D721Med (cell line): ENCODE measurements at places on chromosomes 1 and 21.

GRCh38 chr1:933603-933940 lies 9.8 kb downstream of the SAMD11 start:
- peak; percentile 71 for DNase-seq

DNA sequence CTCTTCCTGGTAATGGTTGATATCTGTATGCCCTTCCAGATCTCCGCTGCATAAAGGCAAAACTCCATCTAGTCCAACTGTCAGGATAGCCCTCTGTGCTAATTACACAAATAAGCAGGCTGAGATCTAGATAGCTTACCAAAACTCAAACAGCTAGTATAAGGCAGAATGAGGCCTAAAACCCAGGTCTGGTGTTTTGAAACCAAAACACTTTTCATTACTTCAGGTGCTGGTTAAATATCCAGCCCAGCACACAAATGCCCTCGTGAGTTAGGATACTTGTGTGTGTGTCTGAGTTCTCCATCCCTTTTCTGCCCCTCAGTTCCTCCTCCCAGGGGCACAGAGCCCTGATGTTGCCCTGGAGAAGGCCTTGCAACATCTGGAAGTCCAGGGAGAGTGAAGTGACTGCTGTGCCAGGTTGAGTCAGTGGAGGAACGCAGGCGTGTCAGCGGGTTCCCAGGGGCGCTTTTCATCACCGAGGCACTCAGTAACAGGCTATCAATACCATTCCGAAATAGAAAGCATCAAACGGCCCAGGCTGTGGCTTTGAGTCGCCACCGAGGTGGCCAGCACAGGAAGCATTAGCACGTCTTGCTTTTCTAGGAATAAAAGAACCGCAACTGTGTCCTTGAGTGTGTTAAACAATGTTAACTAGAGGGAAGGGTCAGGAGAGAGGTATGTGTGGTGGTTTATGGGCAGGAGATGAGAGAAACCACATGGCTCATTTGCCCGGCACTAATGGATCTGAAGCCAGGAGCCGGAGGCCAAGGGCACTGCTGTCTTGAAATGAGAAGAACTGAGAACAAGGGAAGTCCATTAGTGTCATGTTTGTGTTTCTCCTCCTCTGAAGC lies 90.7 kb upstream of the WLS start:
- DNase-seq = no peak

- DNase-seq = no peak
Measured at GRCh38 chr1:99348397-99349132, 84.3 kb downstream of the PLPPR4 start.

GRCh38 chr1:18505666-18506065 lies 24.9 kb downstream of the KLHDC7A start:
- DNase-seq = no peak

DNA sequence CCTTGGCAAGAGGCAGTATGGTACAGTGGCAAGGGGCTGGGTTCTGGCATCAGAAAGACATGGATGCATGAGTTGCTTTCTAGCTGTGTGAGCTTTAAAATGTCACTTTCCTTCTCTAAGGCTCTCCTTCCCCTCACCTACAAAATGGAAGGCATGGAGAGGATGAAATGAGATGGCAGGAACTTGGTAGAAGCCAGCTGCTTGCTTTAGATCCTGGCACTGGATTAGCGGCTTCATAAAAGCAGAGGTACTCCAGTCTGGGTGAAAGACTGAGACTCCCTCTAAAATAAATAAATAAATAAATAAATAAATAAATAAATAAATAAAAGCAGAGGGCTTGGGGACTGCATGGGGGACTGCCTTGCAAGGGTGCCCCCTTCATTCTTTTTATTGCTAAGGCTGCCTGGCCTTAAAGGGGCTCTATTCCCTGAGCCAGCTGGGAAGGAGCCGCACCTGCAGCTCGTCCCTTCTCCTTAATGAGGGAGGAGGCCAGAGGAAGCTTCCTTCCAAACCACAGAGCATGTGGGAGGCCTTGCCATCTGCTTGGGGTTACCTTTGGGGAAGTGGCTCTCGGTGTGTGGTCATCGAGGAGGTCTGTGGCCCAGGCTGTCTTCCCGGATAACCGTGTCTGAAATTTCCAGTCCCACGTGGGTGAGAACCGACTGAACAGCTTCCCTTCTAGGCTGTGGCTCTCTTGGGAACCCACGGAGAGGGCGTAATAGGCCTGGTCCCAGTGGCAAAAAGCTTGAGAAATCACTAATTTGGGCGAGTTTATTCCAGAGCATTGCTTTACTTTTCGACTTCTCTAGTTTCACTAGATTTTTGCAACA lies 2.0 kb upstream of the ATP13A2 start:
- DNase-seq = no peak

- DNase-seq = no peak
Measured at GRCh38 chr21:16460936-16461335, 731.2 kb downstream of the USP25 start.

GRCh38 chr1:153532769-153533599 lies 2.8 kb downstream of the S100A6 start:
- DNase-seq = peak; percentile 93

DNA sequence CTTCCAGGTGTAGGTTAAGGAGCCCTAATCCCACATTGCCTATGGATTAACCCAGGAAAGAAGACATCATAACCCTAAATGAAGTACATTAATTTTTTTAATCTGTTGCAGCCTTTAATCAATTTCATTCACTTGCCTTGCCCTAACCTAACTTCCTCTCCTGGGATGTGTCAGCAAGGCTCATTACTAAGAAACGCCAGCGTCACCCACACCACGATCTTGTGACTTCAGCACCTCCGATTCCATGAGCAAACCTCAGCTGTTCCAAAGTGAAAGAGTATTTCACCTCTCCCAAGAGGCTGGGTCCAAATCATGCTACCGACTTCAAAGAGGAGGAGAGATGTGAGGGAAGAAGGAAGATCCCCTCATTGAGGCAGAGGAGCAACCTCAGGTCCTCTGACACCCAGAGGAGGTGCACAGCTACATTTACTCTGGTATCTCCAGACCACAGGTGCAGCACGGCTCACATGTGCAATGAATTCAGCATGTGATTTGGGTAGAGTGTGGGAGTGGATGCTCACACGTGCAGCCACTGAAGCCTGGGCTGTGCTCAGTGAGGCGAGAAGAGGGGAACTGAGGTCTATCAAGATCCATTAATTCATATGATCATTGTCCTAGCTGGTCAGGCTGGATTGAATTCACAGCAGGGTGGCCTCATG lies 134.1 kb downstream of the SLC30A10 start:
- DNase-seq = no peak

DNA sequence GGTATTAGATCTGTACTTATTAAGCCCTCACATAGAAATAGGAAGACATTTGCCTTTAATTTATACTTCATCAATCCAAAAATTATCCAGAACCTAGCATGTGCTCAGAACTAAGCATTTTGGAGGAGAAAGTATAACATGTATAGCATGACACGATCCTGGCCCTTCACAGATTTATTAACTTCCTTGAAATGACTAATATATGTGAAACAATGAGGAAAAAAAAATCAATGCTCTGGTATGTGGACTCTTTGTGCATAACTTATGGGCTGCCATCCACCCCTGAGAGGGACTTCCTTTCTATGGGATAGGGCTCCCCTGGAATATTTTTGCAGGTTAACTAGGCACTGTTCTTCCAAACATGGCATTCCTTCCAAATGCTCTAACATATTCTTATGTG lies 36.6 kb downstream of the CCDC185 start:
- no peak for DNase-seq

DNA sequence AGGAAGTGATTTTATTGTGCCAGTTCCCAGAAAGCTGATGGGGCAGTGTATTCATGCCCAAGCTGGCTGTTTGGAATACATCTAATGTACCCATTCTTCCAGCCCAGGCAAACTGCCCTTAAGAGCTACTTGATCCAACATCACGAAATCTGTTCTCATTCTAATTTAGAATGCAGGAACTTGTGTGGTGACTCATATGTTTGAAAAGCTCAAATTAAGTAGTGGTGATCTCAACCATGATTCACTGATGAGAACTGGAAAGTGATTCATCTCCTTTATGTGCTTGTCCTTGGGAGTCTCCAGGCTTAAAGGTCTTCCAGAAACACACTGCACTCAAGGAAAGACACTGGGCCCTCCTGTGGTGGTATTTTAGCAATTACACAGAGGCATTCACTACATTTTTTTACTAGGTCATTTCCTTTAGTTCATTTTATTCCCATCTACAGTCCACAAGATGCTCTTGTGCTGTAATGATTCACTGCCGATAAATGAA lies 65.4 kb downstream of the RPE65 start:
- no peak for DNase-seq

DNA sequence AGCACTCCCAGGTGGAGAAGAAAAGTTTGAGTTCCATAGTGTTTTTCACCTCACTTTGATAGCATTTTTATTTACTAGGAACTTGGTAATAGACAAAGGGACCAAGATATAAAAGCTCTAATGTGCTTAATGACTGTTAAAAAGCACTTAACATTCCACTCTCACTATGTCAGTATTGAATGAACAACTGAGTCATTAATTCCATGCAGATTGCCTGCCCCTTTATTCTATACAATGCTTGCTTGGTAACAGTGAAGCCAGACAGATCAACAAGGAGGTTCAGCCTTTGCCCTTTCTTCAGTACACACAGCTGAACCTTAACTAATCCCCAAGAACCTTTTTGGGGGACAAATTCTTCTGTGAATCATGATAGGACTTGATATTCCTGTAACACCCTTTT lies 425.5 kb downstream of the NUF2 start:
- no peak for DNase-seq

GRCh38 chr1:63790989-63791388 lies 17.2 kb downstream of the ROR1 start:
- no peak for DNase-seq

DNA sequence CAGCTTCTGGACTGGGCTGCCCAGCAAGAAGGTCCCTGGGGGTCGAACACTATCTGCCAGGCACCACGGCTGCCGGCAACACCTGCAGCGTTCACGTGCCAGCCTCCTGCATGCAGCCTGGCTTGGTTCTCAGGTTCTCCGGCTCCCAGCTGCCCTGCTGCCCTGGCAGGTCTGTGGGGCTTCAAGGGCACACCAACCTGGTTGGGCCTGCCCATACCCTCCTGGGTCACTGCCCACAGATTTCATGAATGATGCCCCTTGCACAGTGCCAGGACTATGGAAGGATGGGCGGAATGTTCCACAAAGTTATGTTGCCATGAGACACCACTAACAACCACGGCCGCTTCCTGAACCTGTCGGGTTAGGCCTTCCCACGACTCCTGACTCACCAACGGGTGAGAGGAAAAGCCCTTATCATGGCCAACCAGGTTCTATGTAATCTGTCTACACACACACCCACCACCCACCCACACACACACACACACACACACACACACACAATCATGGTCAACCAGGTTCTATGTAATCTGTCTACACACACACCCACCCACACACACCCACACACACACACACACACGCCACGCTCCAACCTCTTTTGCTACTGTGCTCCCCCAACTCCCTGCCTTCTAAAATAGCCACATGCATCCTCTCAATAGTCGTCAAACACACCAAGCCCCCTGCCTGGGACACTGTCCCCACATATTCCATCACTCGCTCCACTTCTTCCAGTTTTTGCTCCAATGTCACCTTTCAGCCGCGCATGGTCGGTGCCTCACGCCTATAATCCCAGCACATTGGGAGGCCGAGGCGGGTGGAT lies 32.2 kb downstream of the HSPG2 start:
- no peak for DNase-seq

DNA sequence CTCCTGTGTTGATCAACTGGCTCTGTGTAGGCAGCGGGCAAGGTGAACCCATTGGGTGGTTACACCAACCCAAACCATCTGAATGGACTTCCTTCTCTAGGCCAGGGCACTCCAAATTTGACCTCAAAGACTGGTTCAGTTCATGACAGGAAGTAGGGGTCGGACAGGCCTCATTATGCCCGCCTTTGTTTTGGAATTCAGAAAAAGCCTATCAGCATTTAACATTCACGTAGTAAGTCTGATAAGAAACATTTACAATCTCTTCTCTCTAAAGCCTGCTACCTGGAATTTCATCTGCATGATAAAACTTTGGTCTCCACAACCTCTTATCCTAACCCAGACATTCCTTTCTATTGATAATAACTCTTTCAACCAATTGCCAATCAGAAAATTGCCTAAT lies 97.1 kb upstream of the ETV3 start:
- DNase-seq = no peak

- DNase-seq = no peak
Measured at GRCh38 chr21:38911484-38912101, 105.9 kb downstream of the ETS2 start.

- DNase-seq = no peak
Measured at GRCh38 chr1:193181985-193182384, 4.4 kb downstream of the B3GALT2 start.

- DNase-seq = no peak
Measured at GRCh38 chr1:39293375-39294070, 89.0 kb downstream of the MACF1 start.

GRCh38 chr1:149962736-149963135 lies 26.1 kb upstream of the MTMR11 start:
- DNase-seq = no peak

- no peak for DNase-seq
Measured at GRCh38 chr1:220698607-220699016, 8.4 kb downstream of the C1orf115 start.

GRCh38 chr1:234765181-234765580 lies 155.2 kb upstream of the IRF2BP2 start:
- DNase-seq = no peak

GRCh38 chr21:26425576-26425975 lies 147.5 kb downstream of the CYYR1 start:
- no peak for DNase-seq

DNA sequence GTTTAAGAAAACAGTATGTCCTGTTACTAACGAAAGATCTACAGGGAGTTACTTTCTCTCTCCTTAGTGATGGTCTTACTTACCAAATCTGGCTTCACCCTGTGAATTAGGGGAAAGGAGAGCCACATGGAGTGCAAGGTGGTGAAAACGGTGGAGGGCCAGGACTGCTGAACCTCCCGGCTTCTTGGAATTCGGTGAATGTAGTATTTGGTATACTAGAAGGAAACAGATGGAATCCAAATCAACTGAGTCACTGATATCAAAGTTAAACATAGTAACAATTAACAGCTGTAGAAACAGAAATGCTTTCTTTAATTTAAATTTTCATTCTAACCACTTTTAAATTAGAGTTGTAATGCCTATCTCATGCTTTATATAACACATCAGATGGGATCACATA lies 45.7 kb downstream of the ALG14 start:
- DNase-seq = no peak

DNA sequence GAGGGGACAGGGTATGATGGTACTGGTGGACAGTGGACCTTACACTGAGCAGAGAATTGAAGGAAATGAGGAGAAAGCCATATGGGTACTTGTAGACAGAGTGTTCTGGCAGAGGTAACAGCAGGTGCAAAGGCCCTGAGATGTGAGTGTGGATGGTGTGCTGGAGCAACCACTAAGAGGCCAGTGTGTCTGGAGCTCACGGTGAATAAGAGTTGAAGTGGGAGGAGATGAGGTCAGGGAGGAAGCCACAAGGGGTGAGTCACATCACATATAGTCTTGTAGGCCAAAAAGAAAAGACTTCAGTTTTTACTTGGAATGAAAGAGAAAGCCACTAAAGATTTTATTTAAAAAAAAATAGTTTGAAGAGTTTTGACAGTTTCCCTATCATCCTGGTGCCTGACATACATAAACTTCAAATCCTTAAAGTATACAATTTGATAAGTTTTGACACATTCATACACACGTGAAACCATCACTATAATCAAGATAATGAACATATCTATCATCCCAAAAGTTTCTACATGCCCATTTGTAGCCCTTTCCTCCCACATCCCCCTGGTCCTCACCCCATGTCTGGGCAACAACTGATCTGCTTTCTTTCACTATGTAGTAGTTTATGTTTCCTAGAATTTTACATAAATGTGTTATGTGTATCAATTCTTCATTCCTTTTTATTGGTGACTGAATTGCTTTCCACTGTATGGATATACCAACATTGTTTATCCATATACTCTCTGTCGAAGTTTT lies 148.4 kb downstream of the GPATCH2 start:
- DNase-seq = no peak

GRCh38 chr1:238258510-238258909 lies 367.8 kb upstream of the ZP4 start:
- DNase-seq = no peak
